ENCODE measurements at places on chromosomes 6 and 20.

DNA sequence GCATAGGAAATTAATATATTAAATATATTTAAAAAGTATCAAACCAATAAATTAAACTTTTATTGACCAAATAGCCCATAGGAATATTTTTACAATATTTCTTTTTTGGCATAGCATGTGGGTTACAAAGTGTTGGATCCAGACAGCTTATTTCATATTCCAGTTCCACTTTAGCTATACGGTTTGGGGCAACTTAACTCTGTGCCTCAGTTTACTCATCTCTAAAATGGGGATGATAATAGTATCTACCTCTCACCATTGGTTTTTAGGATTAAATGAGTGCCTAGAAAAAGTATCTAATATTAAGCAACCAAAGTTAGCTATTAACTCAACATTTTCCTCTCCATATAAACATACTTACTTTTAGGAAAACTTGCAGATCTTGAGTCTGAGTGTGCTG lies 243.8 kb downstream of the TBC1D32 start:
- no peak for DNase-seq

DNA sequence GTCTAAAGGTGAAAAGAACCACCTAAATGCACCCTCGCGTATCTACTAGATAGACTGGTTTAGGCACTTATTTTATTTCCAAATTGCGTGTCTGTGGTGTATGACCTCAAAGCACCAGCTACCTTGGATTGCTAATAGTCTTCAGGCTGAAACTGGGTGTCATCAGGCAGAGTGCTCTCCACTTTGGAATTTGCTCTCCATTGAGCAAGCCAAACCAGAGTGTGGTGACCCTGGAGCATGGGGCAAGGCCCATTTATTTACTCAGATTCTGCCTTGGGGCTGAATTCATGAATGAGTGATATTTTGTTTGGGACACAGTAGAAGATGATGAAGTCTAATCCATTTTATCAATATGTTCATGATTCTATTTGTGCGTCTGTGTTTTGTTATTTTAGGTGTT lies 812.8 kb upstream of the SLC35B3 start:
- DNase-seq: no peak

DNA sequence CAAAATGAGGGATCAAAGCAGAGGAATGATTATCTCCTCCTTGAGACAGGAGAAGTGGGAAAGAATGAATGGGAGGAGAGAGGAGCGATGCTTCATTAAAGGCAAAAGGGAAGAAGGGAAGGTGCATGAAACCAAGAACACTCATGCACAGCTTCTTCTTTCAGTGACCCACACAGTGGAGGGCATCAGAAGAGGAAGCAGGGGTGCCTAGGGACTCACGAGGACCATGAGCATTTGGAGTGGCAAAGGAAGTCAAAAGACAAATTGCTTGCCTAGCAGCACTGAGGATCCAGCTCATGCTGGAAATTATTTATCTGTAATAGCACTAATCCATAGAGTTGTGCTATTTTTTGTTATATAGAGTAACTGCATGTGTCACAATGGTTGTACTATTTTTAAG lies 66.1 kb downstream of the SMLR1 start:
- peak; percentile 68 for DNase-seq

GRCh38 chr20:2287504-2287903 lies 8.3 kb upstream of the TGM3 start:
- DNase-seq: no peak

- no peak for DNase-seq
These were observed 132.9 kb upstream of the ESR1 start for GRCh38 chr6:151674578-151674977.

- DNase-seq: no peak
These were observed 3.8 kb downstream of the DEK start for GRCh38 chr6:18260448-18261106.

GRCh38 chr6:33585403-33586107 lies 5.5 kb upstream of the BAK1 start:
- DNase-seq: peak; percentile 87

DNA sequence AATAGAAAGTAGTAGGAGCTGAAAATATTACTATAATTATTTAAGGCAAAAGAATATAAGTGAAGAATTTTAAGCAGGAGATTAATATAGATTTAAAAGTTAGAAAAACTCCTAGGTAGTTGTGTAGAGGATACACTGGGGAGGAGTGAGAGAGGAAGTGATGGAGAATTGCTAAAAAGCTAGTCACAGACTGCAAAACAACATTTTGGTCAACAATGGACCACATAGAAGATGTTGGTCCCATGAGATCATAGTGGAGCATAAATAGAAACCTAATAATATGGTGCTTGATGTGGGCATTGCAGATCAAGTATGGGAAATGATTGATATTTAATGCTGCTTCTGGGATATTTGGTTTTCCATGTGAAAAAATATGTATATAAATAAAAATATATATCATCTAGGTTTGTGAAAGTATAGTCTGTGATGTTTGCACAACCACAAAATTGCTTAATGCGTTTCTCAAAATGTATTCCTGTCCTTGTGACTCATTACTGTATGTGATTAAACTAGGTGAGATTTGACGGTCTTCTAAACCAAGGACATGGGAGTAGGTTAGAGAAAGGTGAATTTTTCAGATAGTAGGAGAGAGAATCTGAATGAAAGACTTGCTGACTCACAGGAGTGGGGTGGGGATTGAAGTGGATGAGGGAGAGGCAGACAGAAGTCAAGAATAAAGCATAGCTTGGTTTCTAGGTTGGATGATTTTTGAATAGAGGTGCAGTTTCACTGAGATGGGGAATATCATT lies 174.0 kb downstream of the BCKDHB start:
- no peak for DNase-seq

DNA sequence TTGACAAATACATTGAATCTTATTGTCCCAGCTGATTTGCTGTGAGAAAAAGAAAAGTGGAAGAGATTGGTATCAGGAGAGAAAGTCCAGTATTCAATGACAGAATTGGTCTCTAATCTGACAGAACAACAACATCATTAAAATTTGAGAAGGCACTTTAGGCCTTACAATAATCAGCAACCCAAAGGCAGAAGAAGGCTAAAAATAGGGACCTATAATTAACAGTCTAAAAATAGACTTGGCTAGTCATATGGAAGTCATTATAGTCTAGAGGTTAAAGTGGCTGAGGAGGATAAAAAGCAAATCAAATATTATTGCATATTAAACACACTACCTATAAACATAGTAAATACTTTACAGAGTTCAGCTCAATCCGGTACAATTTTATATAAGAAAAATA lies 393.6 kb upstream of the JAG1 start:
- peak; percentile 32 for DNase-seq

DNA sequence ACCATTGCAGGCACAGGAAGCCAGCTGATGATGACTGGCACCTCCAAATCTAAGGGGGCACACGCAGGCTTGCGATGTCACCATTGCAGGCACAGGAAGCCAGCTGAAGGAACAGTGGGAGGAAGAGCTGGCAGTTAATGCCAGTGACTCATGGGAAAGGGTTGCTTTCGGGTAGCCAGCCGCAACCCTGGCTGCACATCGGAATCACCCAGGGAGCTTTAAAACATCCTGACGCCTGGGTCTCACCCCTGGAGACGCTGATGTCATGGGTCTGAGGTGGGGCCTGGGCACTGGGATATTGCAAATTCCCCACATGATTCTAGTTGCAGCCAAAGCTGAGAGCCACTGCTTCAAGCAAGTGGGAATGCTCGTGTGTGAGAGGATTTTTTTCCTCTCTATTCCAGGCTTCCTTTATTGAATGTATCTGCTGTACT lies 16.1 kb upstream of the CCN6 start:
- DNase-seq: peak; percentile 63

- no peak for DNase-seq
These were observed 34.2 kb upstream of the RPN2 start for GRCh38 chr20:37144856-37145404.

GRCh38 chr6:294656-295565 lies 2.6 kb downstream of the DUSP22 start:
- DNase-seq: no peak

DNA sequence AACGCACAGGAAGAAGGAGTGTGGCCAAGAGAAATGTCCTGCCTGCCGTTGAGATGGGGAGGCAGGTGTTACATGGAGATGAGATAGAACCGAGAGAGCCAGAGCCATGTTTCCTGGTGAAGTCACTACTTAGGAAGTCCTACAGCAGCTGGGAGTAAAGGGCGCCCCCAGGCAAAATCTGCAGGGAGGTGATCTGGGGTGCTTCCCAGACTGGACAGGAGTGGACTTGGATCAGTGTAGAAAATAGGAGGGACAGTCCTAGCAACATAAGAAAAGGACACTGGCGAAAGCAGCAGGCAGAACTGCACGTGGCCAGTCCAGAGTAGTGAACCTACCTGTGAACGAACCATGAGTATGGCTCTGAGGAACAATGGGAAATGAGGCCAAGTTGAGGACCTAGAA lies 85.3 kb downstream of the CD164 start:
- DNase-seq: peak; percentile 68

DNA sequence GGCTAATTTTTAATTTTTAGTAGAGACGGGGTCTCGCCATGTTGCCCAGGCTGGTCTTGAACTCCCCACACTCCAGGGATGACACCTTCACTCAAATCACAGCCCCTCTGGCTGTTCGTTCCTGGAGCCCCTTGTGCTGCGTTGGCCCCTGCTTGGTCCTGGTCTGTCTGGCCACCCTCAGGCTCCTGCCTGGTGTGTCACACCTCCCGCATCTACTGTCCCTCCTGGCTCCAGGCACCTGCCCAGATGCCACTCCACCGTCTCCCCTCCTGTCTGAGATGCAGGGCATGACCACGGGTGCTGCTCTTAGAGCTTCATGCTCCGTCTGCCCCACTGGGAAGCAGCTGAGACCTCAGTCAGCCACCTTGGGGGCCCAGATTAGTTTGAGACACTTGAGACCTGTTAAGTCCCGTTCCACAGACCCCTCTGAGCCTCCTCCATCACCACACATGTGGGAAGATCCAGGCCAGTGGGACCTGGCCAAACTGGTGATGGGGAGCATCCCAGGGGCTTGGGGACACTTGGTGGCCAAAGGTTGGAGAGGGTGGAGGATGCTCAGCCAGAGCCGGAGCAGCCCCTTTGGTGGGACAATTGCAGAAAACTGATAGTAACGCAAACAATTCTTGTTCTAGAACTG lies 21.9 kb upstream of the NPBWR2 start:
- no peak for DNase-seq

- peak; percentile 8 for DNase-seq
These were observed 7.2 kb downstream of the HLA-G start for GRCh38 chr6:29834564-29835436.

- DNase-seq: no peak
These were observed 744.5 kb upstream of the EPHA7 start for GRCh38 chr6:94163877-94164276.

DNA sequence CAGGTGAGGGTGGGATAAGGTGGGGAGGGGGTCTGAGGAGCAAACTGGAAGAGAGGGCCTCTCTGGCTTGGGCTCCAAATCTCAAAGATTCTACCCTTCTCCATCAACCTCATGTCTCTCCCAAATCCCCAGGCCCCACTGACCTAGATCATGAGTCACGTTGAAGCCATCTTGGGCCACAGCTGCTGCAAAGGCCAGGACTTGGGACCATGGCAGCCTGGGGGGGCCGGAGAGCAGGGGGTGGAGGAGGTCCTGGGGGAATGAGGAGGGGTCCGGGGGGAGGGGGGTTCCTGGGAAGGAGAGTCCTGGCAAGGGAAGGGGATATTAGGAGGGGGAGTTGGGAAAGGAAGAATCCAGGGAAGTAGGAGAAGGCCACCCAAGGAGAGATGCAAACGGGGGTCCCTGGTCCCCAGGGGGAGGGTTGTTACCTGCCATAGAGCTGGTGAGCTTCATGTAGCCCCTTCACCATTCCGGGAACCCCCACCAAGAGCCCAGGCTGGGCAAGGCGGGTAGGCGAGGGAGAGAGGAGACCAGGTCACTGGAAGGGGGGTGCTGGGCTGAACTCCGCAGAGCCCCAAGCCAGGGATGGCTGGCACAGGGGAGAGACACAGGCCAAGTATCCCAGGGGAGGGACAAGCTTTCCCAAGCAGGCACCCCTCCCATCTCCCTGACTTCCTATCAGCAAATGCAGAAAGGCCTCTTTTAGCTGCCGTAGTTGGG lies 12.7 kb downstream of the GGT7 start:
- DNase-seq: no peak

- no peak for DNase-seq
These were observed 46.9 kb downstream of the AK9 start for GRCh38 chr6:109644131-109644530.

DNA sequence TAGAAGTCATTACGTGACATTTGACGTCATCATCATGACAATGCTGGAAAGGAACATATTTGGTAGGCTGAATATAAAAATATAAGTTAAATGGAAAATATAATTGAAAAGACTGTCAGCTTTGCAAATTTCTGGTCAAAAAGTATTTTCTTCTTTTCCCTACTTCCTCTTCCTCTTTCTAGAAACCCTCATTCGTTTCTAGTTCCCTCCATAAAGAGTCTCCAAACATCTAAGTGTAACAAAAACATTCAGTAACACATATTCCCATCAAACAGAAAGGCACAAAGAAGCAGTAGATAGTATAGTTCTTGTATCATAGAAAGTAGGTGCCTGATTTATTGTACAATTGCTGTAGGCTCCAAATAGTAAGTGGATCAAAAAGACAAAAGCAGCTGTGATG lies 150.8 kb upstream of the FAM83B start:
- peak; percentile 31 for DNase-seq

GRCh38 chr20:5949943-5950270 lies 426 bp downstream of the TRMT6 start:
- DNase-seq: peak; percentile 3

DNA sequence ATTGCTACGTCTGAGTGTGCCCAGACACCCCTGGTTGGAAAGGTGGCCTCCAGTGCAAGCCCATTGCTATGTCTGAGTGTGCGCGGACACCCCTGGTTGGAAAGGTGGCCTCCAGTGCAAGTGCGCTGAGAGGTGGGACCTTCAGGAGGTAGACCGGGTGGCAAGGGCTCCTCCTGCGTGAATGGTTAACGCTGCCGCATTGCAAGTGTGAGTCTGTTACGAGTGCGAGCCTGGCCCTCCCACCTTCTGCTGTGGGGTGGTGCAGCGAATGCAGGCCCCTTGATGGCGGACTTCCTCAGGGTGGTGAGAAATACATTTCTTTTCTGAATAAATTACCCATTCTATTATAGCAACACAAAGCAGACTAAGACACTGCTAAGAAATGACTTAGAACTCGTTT lies 208.8 kb downstream of the DLL1 start:
- no peak for DNase-seq

GRCh38 chr6:80234401-80234800 lies 127.9 kb downstream of the BCKDHB start:
- DNase-seq: peak; percentile 22

DNA sequence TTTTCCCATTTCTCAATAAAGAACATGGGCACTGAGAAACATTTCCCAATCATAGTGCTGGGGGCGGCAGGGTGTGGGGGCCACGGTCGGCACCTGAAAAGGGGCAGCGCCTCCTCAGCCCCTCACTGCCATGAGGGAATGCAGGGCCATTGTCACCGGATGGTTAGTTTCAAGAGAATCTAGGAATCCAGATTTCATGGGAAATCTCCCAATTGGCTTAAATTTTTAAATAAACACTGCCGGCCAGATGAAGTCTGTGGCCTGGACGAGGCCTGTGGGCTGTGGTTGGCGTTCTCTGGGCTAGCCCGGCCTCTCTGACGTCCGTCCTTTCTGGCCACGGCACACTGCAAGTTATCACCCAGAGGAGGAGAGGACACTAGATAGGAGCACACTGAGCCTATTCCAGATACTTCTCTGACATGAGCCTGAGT lies 25.6 kb downstream of the MANBAL start:
- DNase-seq: peak; percentile 48

All from muscle of leg (tissue), 16 donors.